ENCODE measurements at places on chromosomes 6 and 20. TPM values are rescaled to one million over a fixed set of nuclear protein-coding genes. Genes with fewer than 3 reads are reported as not detected.

Gene BMP6
- 7.3 TPM for total RNA-seq

Gene KHDC1
- 2.9 TPM for total RNA-seq

Gene SRSF6
- total RNA-seq = 151 TPM

Gene CRIP3
- total RNA-seq = 7.3 TPM

Gene RSPO3
- total RNA-seq = 3.4 TPM

Gene BTN1A1
- not detected for total RNA-seq

Gene OR2B6
- not detected for total RNA-seq

Gene RAD21L1
- total RNA-seq = not detected

Gene EPPIN
- not detected for total RNA-seq

Gene PTPRK
- total RNA-seq = 209 TPM

Gene ERGIC3
- 319 TPM for total RNA-seq

Gene VWA7
- 18.5 TPM for total RNA-seq

Gene TRIM10
- 5.4 TPM for total RNA-seq

Gene TLDC2
- total RNA-seq = 9.7 TPM

Gene TNNC2
- total RNA-seq = 0.81 TPM

Gene IL20RA
- total RNA-seq = 15.1 TPM

Gene DUSP15
- total RNA-seq = 2.8 TPM

Gene SNRNP48
- 14.4 TPM for total RNA-seq

Gene FAM217A
- total RNA-seq = 0.09 TPM

Gene TAGAP
- total RNA-seq = 8.1 TPM

Gene RCAN2
- total RNA-seq = 61.7 TPM

Gene PSORS1C2
- total RNA-seq = not detected

Gene ARFGEF3
- 17.6 TPM for total RNA-seq

All from mucosa of gallbladder (tissue), 1 donor.